ENCODE measurements at places on chromosomes 2 and 18. TPM values are rescaled to one million over a fixed set of nuclear protein-coding genes. Genes with fewer than 3 reads are reported as not detected.

- no peak overlapping the region for H3K27ac ChIP-seq
- no peaks in the 10 kb centered on the region for H3K4me1 ChIP-seq
- H3K36me3 ChIP-seq = no peaks in the 10 kb centered on the region
- no peak for DNase-seq
- no peaks in the 10 kb centered on the region for H3K27me3 ChIP-seq
- no peak overlapping the region for H3K4me3 ChIP-seq
Measured at GRCh38 chr2:3430172-3430571, 50.7 kb downstream of the TRAPPC12 start.

DNA sequence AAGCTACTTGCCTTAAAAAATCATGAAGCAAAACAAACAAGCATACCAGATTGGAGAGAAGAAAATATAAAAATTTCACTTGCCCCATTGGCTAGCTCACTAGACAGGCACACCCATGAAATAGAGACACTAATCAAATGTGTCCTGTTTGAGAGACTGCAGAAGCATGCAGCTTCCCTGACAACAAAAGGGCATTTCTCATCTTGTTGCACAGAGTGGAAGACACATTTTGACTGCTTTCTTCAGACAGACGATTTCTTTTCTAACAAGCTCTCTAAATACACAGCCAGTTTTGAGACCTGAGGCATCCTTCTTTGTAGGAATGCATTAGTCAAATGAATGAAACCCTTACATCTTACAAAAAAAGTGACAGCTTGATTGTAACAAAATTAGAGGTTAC lies 1558.6 kb upstream of the NXPH2 start:
- H3K4me3 ChIP-seq = no peak overlapping the region
- no peaks in the 10 kb centered on the region for H3K36me3 ChIP-seq
- no peaks in the 10 kb centered on the region for H3K27me3 ChIP-seq
- DNase-seq = no peak
- H3K27ac ChIP-seq = no peak overlapping the region

DNA sequence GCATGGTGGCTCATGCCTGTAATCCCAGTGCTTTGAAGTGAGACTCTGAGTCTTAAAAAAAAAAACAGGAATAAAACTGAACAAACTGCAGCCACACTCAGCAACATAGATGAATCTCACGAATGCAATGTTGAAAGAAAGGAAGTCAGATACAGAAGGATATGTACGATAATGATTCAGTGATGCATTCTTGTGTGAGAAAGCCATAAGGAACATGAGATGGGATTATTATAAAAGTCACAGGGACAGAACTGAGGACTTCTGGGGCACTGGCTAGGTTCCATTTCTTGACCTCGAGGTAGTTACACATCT lies 56.9 kb upstream of the SMAD2 start:
- no peak for DNase-seq
- H3K27me3 ChIP-seq = no peaks in the 10 kb centered on the region
- no peaks in the 10 kb centered on the region for H3K36me3 ChIP-seq
- no peak overlapping the region for H3K4me3 ChIP-seq
- H3K4me1 ChIP-seq = no peaks in the 10 kb centered on the region

DNA sequence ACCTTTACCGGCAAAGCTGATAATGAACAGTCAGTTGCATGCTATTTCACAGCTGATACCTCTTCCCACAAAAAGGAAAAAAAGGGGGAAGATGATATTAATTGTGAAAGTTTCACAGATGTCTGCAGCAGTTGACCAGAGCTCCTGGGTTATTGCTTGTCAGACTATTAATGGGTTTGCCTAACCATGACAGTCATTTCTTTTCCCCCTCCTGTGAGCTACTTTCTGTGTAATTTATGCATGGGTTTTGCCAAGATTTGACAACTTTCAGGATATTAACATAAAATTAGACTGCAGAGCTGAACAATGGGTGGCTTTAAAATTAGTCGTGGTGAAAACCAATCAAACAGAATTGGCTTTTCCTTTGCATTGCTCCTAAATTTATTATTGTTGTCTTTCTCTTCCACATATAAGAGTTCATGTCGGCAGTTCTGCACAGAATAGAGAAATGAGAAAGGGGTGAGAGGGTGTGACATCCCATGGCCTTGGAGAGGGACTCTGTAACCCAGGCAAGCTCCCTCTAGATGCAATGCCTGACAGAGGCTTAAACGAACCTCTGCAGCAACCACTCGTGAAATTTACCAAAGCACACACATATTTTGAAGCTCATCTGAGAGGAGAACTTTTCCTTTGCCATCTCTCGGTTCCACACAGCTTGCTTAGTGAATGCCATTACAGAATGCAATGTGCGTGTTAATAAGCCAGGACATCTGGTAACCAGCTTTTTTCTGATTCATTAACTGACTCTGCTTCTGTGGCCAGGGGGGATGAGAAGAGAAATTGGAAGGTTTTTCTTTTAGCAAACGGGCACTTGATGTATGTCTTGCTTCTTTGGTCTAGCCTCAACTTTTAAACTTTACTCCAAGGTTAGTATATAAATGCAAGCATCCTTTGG lies 82.2 kb upstream of the ITGA4 start:
- H3K4me1 ChIP-seq = no peaks in the 10 kb centered on the region
- no peaks in the 10 kb centered on the region for H3K36me3 ChIP-seq
- H3K27me3 ChIP-seq = no peaks in the 10 kb centered on the region
- DNase-seq = no peak

DNA sequence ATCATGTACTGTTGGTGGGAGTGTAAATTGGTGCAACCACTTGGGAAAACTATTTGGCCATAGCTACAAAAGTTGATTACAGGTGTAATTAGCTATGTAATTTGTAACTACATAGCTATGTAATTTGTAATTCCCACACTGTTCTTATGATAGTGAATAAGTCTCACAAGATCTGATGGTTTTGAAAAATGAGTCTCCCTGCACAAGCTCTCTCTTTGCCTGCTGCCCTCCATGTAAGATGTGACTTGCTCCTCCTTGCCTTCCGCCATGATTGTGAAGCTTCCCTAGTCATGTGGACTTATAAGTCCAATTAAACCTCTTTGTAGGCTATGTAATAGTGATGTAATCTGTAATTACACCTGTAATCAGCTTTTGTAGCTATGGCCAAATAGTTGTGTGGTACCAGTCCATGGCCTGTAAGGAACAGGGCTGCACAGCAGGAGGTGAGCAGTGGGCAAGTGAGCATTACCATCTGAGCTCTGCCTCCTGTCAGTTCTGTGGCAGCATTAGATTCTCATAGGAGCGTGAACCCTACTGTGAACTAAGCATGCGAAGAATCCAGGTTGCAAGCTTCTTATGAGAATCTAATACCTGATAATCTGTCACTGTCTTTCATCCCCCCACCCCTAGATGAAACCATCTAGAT lies 133.7 kb upstream of the COPS8 start:
- no peaks in the 10 kb centered on the region for H3K36me3 ChIP-seq
- no peak overlapping the region for H3K4me3 ChIP-seq
- DNase-seq = no peak
- H3K4me1 ChIP-seq = no peaks in the 10 kb centered on the region

GRCh38 chr2:35301369-35301768 lies 1054.2 kb upstream of the CRIM1 start:
- no peak for DNase-seq
- H3K4me3 ChIP-seq = no peak overlapping the region
- no peaks in the 10 kb centered on the region for H3K4me1 ChIP-seq
- no peaks in the 10 kb centered on the region for H3K27me3 ChIP-seq
- no peak overlapping the region for H3K27ac ChIP-seq

- no peak overlapping the region for H3K27ac ChIP-seq
- no peaks in the 10 kb centered on the region for H3K27me3 ChIP-seq
- H3K4me3 ChIP-seq = no peak overlapping the region
- H3K36me3 ChIP-seq = no peaks in the 10 kb centered on the region
- DNase-seq = no peak
Measured at GRCh38 chr2:229620289-229620688, 94.1 kb downstream of the DNER start.

- DNase-seq = no peak
- H3K27me3 ChIP-seq = no peaks in the 10 kb centered on the region
- H3K27ac ChIP-seq = no peak overlapping the region
Measured at GRCh38 chr2:211205836-211206235, 649.4 kb downstream of the CPS1 start.

DNA sequence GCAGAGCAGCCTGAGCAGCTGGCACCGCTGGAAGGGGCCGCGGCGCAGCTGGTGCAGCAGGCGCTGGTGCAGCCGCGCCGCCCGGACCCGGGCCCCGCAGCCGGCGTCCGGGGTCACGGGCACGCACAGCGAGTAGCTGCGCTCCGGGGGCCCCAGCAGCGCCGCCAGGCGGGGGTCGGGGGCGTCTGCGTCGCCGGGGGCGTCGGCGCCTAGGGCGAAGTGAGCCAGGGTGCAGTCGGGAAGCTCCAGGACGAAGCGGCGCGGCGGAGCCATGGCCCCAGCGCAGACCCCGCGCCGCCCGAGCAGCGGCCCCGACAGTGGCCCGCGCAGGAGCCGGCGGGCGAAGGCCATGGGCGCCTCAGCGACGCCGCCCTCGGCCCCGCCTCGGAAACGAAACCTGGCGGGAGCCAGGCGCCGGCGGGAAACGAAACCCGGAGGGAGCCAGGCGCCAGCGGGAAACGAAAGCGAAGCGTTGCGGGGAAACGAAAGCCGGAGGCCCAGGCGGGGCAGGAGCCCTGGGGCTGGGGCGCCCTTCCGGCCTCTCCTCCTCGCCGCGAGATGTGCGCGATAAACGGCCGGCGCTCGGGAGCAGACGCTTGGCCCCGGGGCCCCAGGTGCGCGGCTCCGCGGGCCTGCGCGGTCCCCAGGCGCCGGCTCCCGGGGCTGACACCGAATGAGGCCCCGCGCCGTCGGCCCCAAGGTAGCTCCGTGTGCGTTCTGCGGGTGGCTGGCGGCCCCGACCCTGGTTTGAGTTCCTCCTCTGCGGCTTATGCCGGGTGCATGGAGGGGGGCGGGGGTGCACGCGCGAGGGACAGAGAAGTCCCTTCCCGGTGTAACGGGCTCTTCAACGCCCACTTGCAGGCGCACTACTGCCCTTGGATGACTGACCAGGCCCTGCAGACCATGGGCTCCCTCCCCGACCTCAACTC lies at the start of gene CMPK2:
TSS of gene CMPK2 (minus strand) at position 562 of the 929 bp plus-strand sequence. CDS start at position 351, 211 bp downstream.
- peaks cover 19% of the 10 kb centered on the region for H3K4me1 ChIP-seq
- H3K4me3 ChIP-seq = peak within 1 kb of the TSS; percentile 59
- no peaks in the 10 kb centered on the region for H3K27me3 ChIP-seq
- no peaks in the 10 kb centered on the region for H3K36me3 ChIP-seq
- H3K27ac ChIP-seq = peak within 1 kb of the TSS; percentile 52

GRCh38 chr2:3692375-3692774 lies 11.0 kb upstream of the DCDC2C start:
- no peak overlapping the region for H3K27ac ChIP-seq
- H3K27me3 ChIP-seq = peaks cover 4% of the 10 kb centered on the region
- DNase-seq = peak; percentile 51
- H3K36me3 ChIP-seq = no peaks in the 10 kb centered on the region

The PLA2R1 gene
- total RNA-seq = 0.34 TPM

The PSMD14 gene
- 118 TPM for total RNA-seq
